Trophoblast cell (in vitro differentiated cells and primary cell): ENCODE measurements at places on chromosomes 3 and 15.

- no peaks in the 10 kb centered on the region for H3K36me3 ChIP-seq
- H3K27ac ChIP-seq, result no peak overlapping the region
- no peaks in the 10 kb centered on the region for H3K4me1 ChIP-seq
- no peak for DNase-seq
Observed at GRCh38 chr3:124512881-124513609, 217.2 kb upstream of the UMPS start.

DNA sequence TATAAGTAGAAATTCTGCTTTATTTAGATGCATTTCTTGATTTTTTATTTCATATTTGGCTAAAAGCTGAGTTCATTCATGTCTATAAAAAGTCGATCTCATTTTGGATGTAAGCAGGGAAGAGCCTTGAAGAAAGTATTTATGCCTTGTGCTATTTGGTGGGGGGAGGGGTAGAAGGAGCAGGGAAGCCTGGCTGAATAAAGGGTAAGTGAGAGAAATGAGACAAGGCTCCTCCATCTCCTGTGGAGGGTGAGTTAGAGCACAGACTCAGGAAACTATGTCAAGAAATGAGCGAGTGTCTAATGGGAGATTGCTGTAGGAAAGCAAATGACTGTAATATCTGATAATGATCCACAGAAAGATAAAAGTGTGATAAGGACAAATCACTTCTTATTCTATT lies 121.8 kb upstream of the ATP11B start:
- no peaks in the 10 kb centered on the region for H3K4me1 ChIP-seq
- H3K27me3 ChIP-seq, result no peaks in the 10 kb centered on the region
- H3K36me3 ChIP-seq, result no peaks in the 10 kb centered on the region
- H3K4me3 ChIP-seq, result no peak overlapping the region

DNA sequence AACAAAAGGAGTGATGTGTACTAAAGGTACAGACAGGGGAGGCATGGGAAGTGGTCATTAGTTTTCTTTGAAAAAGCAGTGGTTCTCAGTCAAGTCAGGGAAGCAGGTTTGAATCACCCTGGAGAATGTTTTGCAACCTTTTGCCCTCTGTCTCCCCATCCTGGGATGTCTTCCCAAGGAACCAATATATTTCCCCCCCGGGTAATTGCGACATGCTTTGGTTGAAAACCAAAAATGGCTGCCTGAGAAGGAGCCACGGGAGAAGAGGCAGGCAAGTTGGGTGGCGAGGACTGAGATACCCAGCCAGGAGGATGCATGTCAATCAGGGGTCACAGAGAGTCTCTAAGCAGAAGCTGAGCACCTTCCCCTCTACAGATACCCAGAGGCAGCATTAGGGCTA lies 20.2 kb upstream of the PPP1R2 start:
- DNase-seq, result no peak
- H3K27me3 ChIP-seq, result no peaks in the 10 kb centered on the region
- H3K36me3 ChIP-seq, result no peaks in the 10 kb centered on the region

GRCh38 chr15:96102631-96103030 lies 227.9 kb upstream of the NR2F2 start:
- no peaks in the 10 kb centered on the region for H3K4me1 ChIP-seq
- no peak overlapping the region for H3K4me3 ChIP-seq
- H3K27ac ChIP-seq, result no peak overlapping the region
- no peaks in the 10 kb centered on the region for H3K27me3 ChIP-seq

DNA sequence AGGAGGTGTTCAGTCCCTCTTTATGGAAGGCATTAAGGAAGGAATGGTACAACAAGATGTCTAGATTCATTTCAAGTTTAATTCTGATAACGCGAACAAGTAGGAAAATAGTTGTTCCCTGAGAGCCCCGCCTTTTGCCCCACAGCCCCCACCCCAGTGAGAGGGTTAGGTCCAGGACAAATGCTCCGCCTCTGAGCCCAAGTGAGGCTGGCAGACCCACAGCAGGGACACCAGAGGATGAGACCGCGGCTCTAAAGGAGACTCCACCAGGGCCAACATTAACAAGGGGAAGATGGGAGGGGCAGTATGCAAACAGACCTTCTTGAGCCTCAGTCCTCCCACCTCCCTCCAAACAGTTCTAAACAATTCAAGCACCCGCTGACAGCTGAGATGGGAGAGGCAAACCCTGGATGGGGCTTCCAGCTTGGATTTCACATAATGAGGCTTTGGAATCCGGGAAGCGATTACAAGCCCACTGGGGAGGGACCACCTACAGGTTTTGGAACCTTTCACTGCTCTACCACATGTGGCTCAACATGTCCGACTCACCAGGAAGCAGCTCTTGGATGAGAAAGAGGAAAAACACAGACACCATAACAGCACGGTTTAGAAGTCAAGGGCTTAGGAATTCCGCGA lies 42.9 kb upstream of the IREB2 start:
- no peak for DNase-seq
- H3K27ac ChIP-seq, result no peak overlapping the region
- H3K4me3 ChIP-seq, result no peak overlapping the region
- no peaks in the 10 kb centered on the region for H3K36me3 ChIP-seq
- H3K27me3 ChIP-seq, result no peaks in the 10 kb centered on the region
- no peaks in the 10 kb centered on the region for H3K4me1 ChIP-seq

DNA sequence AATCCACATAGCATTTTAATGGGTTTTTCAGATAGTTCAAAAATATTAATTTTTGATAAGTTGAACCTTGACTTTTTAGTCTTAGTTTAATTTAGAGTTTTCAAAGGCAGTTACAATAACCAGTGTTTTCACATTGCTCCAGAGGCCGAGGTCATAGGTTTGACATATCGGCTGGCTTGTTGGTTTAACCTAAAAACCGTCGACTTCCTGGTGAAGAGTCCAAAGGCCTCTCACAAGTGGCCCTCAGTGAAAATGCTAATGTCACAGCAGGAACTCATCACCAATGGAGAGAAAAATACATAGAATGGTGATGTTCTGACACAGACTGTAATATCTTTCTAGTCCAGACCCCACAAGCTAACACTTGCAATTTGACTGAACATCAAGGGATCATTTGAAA lies 642.3 kb downstream of the PLOD2 start:
- no peaks in the 10 kb centered on the region for H3K36me3 ChIP-seq
- DNase-seq, result no peak
- no peaks in the 10 kb centered on the region for H3K4me1 ChIP-seq
- no peak overlapping the region for H3K27ac ChIP-seq
- no peak overlapping the region for H3K4me3 ChIP-seq
